ENCODE measurements at places on chromosomes 3 and 15. TPM values are rescaled to one million over a fixed set of nuclear protein-coding genes. Genes with fewer than 3 reads are reported as not detected.

The TGM5 gene
- not detected for polyA plus RNA-seq

The USP4 gene
- 58.0 TPM for polyA plus RNA-seq

DNA sequence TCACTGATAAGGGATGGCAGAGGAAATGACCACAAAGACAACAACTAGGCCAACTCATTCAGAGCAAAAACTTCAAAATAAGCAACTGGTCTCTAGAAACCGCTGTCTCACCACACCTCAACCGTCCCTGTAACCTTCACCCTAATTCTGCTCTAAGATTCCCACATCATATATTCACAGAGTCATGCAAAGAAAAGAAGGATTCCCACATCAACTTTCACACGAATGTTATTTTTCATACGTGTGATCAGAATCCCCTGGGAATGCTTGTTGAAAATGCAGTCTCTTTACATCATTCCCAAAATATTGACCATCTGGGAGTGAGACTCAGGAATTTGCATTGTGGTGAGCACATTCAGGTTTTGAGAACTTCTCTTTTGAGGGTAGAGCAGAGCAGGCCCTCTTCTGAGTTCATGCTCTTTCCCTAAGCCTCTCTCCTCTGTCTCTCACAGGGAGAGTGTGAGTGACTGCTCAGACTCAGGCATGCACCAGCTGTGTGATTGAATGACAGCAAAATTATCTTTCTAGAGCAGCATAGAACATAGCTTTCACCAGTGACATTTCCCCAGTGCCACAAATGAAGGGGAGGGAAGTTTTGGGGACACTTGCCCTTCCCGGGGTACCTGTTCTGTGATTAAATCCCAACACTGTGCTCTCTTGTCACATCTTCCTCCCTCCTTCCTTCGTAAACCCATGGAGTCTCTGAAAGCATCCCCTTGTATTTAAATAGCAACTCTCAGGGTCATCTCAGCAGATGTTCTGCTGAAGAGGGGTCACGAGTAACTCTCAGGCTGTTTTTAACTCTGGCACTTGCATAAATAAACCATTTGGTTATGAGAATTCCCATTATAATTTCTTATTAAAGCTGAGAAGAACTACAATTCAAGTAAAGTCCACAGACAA is 170.9 kb downstream of the PLCL2 start:
- no peak for DNase-seq

GRCh38 chr3:133865136-133865855 is 30.4 kb downstream of the RAB6B start:
- DNase-seq: no peak

DNA sequence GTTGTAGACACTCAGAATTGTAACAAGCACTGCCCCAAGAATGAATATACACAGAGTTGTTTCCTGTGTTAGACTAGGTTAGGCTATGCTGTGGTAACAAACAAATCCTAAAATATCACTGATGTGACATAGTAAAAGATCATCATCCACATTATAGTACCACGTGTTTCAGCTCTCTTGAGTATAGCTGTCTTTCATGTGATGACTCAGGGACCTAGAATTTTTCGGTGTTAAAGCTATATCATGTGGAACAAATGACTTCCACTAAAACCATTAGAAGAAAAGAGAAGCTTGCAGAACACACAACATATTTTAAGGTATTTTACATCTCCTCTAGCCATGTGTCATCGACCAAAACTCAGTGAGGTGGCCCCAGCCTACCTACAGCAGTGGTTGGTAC is 307.9 kb upstream of the RBMS3 start:
- no peak for DNase-seq

Measured in renal pelvis (tissue), 12 donors.